GM12878 (cell line): ENCODE measurements at places on chromosomes 5 and 9. TPM values are rescaled to one million over a fixed set of nuclear protein-coding genes. Genes with fewer than 3 reads are reported as not detected.

The IL5 gene
- total RNA-seq = not detected in 2 replicates

The BARHL1 gene
- total RNA-seq = not detected in 2 replicates

GRCh38 chr5:36236801-36237200, 4.9 kb downstream of the NADK2 start:
- DNase-seq = no peak

The C9orf57 gene
- not detected in 2 replicates for total RNA-seq

GRCh38 chr5:79021753-79022152, 36.6 kb upstream of the ARSB start:
- DNase-seq = no peak

DNA sequence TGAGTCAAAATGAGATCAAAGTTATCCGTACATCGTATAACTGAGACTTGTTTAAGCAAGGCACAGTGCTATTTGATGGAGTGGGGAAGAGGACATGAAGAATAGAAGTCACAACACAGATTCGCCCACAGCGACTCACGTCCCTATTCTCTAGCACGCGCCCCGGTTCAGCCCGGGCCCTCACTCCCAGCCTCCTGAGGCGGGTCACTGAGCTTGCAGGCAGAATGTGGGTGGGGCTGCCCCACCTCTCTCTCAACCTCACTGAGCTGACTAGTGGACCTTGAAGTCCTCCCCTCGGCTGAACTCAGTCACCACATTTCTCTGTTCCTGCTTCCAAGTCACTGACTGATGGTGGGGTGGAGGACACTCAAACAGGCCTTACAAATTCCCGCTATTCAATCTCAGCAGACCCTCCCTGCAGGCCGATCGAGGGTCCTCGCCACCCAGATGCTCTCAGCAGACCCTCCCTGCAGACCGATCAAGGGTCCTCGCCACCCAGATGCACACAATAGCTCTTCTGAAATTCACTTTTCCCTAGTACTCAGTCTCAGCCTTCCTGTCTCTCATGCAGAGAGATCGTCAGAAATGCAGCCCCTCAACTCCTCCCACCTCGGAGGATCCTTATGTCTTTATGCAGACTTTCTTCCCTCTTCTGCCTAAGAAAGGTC, 12.9 kb downstream of the GLDC start:
- DNase-seq = peak; percentile 87

The PRR7 gene
- 15.7 and 15.9 TPM in 2 replicates for total RNA-seq

DNA sequence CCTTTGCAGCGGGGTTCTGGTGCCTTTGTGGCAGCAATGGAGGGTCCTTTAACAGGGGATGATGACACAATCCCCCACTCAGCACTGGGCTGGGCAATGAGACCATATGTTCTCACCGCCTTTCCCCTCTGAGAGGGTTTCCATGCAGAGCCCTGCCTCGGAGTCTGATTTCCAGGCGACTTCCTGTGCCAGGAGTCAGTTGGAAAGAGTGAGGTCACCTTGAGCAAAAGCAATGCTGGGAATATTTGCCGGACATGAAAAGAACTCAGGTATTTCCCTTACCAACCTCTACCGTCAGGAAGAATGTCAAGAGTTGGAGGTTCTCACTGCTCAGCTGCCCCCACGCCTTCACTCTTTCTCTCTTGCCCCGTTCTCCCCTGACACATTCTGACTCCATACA, 284.2 kb upstream of the IRX1 start:
- DNase-seq = no peak

The ZNF366 gene
- 0.18 TPM in 1 of 2 replicates, not detected in the other for total RNA-seq

The OBP2A gene
- total RNA-seq = not detected in 2 replicates
